ENCODE measurements at places on chromosomes 7 and 10.

DNA sequence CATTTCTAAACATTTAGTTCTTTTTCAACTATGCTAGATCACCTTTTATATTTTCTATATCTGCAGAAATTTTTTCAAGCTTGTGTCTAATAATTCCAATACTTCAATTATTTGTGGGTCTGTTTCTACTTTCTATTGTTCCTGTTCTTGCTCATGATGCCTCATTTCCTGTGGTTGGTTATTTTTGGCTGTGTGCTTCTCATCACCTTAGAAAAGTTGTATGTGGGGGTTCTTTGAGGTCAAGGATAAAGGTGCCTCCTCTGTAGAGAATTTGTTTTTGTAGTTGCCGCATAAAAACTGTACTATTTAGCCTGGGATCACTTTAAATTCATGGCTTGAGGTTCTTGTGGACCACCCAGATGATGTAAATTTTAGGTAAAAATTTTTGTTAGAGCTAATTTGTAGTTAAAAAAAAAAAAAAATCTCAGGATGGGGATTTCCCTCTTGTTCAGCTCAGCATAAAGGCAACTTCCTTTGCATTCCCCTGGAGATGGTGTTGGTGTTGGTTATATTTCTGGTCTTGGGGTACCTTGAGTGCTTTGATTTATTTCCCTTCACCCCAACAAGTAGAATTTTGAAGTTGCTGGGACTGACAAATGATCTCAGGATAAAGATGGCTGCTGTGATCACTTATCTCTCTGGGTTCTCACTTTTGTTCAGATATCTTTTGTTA is 27.0 kb upstream of the JAZF1 start:
- no peak for DNase-seq

DNA sequence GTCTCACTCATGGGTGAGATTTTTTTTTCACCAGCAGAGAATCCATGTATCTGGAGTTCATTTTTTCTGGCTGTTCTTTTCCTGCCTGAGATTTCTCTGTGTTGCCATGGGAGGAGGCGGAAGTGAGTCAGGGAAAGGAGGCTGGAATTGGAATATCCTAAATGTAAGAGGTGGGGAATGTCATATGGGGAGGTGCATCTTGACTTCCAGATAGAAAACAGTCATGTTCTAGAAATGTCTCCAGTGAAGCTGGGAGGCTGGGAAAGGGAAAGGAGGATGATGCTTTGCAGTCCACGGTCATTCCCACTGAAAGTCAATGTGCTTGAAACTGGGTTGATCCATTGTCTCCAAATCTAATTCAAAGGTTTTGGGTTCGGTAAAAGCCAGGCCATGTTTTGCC is 39.7 kb upstream of the HPS1 start:
- DNase-seq: no peak

DNA sequence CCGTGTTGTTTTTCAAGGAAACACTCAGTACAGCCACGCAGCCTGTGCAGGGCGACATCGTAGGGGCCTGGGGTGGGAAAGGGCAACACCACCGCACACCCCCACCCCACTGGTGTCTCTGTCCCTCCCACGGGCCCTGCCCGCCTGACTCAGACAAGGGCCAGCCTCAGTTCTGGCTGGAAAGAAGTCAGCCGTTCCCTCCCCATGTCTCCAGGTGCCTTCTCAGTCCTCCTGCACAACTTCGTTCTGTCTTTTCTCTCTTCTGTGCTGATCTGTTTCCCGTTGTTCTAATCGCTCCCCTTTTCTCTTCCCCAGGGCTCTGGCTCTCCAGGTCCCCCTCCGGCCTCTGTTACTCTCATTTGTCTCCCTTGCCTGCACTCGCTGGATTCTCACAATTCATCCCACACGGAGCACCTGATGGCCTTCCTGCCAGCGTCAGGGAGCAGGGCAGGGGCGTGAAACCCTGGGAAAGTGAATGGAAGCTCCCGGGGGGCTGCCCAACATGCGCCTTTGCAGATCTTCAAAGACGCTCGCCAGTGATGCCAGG is 97.7 kb downstream of the WDR37 start:
- no peak for DNase-seq

DNA sequence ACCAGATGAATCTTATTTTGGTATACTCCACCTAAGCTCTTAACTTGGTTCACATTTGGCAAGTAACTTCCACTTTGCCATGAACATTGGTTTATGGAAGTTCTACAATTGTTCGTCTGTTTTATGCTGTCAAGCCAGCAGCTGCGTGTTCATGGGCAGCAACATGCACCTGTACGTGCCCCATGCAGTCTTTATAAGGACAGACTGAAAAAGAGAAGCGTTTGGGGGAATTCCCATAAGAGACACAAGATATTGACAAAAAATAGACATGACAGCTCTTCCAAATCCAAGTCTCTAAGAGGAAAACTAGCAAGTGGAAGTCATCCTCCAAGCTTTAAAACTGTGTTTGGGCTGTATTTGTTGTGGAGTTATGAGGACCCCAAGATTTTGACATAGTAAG is 151.6 kb downstream of the SLC16A9 start:
- DNase-seq: no peak

GRCh38 chr10:79401015-79401921 is 44.2 kb downstream of the ZCCHC24 start:
- DNase-seq: no peak
